Right renal pelvis (tissue), 4 donors: ENCODE measurements at places on chromosomes 6 and 20. TPM values are rescaled to one million over a fixed set of nuclear protein-coding genes. Genes with fewer than 3 reads are reported as not detected.

Gene HMGN4
- polyA plus RNA-seq = 94.0 TPM

DNA sequence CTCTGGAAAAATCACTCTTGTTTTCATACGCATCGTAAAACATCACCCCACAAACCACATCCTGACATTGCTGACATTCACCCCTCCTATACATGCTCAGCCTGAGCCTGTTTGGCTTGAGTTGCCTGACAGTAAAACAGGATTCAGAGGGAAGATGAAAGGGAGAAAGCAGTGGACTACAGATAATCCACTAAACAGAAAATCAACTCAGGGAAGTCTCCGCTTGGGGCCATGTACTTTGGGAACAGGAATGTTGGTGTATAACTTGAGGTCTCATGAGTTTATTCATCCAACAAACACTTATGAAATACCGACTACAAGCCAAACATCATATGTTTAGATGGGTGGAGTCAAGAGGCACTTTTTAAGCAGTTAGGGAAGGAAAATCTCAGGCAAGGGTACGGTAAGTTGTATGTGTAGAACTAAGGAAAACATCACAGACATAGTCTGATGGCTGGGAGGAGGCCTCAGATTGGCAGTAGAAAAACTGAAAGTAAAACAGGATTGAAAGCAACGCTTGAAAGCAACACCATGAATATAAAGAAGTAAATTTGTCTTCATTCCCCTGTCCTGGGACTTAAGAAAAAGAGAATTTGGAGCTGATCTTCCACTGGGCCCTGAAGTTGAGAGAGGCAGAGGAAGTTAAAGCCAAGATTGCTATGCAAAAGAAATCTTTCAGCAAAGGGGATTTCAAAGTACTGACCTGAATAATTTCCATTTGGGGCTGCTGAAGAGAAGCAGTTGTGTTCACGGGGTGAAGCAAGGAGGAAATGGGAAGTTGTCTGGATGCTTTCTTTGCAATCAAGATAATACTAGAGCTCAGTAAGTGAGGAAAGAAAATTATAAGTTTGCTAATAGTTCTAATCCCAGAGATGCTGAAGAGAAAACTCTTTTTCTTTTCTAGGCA, 28.8 kb downstream of the PDE7B start:
- DNase-seq = no peak

DNA sequence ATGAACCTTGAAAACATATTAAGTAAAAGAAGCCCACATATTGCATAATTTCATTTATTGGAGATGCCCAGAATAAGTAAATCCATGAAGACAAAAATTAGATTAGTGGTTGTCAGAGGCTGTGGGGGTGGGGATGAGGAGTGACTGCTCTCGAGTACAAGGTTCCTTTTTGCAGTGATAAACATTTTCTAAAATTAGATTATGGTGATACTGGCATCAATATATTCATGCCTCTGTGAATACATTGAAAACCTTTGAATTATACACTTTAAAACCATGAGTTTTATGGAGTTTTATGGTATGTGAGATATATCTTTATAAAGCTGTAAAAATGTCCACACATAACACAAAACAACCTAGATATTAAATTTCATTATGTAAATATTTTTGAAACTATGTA, 75.7 kb upstream of the SLC2A12 start:
- no peak for DNase-seq

Gene EEF1A2
- 0.56 TPM for polyA plus RNA-seq

Gene PAX1
- polyA plus RNA-seq = not detected

DNA sequence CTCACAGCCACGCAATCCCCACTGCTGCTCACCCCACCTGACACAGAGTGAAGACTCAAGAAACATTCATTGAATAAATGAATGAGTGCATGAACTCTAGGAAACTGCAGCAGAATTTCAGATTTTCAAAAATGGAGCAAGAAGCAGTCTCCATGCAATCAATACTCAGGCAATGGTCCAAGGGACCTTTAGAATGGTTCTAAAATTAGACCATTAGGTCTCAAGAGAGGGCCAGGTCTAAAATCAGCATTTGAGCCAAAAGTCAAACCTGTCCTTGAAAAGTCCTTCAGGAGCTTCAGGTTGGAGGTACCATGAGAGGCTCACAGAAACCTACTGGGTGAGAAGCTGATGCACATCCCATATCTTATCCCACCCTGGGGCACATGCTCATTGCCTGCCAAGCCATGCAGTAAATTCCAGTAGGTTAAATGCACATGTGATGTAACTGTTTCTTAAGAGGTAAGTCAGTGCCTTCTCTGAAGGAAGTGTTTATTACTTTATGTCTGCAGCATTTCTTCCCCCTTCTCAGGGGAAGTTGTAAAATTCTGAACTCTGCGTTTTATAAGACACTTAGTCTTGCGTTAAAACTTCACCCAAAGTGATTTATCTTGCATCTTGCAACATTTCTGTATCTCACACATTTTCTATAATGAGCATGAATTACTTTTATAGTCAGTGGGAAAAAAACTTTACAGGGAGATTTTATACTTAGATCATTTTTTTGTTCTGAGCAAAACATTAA, 126.6 kb downstream of the ADAT2 start:
- peak; percentile 31 for DNase-seq

DNA sequence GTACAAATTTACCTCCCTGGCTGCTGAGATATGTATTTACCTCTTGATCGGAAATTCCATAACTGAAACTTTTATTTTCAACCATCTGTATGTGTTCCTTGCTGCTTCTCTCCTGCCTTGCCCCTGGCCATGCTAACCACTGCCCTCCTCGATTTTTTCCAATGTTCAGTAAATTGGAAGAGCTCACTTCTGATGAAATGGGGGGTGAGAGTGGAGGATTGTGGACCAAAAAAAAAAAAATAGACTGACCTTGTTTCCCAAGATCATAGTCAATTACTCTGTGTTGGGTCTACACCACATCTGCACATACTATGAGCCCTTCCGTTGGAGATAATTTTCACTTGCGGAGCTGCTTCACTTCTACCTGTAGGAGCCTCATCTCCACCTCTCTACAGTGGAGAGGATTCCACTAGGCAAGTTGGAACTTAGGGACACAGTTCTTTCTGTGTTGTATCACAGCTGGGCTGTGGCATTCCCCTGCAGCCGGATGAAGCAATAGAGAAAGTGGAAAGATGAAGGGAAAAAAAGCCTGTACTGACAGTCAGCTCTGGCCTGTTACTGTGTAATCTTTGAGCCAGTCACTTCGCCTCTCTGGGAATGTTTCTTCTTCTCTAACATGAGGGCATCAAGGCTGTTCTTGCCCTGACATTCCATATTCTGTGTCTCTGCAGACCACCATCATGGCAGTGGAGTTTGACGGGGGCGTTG, 1.6 kb downstream of the PSMB9 start:
- DNase-seq = no peak
